ENCODE measurements at places on chromosomes 2 and 18.

- DNase-seq, result no peak
Measured at GRCh38 chr2:1563943-1564891, 151.0 kb downstream of the TPO start.

DNA sequence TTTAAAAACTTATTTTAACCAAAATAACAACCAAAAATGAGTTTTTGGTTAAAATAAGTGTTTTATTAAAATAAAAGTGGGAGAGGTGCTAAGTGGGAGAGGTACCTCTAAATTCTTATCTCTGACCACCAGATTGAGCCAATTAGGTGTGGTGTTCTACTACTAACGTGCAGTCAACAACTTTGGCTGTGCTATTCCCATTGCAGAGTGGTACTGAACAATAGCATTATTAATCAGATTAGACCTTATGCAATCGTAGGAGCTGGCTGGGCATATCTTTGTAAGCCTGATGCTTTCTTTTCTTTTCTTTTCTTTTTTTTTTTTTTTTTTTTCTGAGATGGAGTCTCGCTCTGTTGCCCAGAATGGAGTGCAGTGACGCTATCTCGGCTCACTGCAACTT lies 38.9 kb downstream of the RAB27B start:
- DNase-seq, result no peak

- no peak for DNase-seq
Measured at GRCh38 chr2:59790186-59791003, 763.1 kb downstream of the BCL11A start.

DNA sequence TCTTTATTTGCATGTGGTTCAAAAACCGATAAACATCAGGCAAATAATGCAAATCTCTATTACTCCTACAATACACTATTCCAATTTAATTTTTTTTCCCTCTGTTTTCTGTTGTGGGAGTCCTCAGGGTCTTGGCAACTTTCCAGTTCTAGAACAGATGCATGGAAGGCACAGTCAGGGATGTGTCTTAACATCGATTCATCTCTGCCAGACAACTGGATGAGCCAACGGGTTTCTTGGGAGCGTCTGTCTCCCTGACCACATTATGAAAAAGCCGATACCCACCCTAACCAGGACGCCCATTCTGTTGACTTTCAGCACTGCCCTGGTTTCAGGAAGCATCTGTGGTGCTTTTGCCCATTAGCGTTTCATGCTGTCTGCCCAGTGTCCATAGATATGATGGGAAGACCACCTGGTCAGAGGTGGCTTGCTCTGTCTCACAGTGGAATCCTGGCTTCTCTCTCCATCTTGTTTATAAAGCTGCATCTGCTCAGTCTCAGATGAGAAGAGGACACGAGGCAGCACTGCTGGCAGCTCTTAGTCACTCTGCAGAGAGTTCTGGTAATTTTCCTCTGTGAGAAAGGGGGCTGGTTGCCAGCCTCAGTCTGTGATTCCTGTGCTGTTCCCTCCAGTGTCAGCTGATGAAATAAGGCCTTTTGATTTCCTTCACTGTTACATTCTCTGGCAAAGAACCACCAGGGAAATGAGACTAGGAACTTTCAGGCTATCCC lies 57.9 kb upstream of the KCNE4 start:
- DNase-seq, result peak; percentile 72

DNA sequence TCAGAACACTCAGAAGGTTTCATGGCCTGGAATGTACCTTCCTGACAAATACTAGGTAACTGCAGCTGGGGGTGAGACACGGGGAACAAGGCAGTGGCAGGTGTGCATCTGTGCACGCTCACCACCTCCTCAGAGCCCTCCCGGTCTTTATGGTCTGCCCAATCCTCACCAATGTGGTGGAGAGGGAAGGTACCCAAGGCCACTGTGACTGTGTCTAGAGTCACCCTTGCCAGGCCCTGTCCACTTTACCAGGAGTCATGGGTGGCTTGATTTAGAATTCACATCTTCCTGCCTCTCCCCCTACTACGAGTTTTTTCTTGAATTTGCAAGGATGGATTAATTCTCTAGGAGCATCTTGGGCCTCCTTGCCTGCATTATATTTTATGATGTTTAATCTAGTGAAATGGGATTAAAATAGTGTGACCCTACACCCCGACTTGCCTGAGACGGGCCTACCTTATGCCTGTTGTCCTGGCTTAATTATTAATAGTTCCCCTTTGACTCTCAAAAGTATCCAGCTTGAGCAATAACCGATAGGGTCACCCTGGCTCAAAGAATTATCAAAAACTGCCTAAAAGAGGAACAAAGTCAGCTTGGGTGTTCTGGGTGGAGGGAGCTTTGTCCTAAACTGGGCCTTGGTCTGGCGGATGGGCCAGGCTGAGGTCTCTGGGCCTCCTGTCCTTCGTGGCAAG lies 56.5 kb downstream of the ACAA2 start:
- DNase-seq, result no peak

GRCh38 chr2:23549821-23550530 lies 165.0 kb downstream of the KLHL29 start:
- DNase-seq, result no peak

Measured in thoracic aorta (tissue), 2 donors.